ENCODE measurements at places on chromosomes 13 and 19.
A peak's percentile ranks its signal among the peaks of the same experiment; 100 is the strongest.

DNA sequence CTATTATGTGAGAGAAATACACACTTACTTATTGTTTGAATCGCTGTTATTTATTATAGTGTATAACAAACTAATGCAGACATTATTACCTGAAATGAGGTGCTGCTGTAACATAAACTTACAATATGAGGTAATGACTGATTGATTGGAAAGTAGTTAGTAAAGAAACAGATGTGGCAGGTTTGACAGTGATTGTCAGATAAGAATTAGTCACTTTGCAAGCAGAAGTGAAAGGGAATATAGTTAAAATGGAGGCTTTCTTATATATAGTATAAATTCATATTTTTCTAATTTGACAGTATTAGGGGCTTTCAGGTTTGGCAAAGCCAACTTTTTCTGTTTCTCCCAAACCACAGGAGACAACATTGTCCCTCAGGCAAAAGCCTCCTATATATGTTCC is 20.6 kb downstream of the MIR17HG start:
- no peak for DNase-seq

DNA sequence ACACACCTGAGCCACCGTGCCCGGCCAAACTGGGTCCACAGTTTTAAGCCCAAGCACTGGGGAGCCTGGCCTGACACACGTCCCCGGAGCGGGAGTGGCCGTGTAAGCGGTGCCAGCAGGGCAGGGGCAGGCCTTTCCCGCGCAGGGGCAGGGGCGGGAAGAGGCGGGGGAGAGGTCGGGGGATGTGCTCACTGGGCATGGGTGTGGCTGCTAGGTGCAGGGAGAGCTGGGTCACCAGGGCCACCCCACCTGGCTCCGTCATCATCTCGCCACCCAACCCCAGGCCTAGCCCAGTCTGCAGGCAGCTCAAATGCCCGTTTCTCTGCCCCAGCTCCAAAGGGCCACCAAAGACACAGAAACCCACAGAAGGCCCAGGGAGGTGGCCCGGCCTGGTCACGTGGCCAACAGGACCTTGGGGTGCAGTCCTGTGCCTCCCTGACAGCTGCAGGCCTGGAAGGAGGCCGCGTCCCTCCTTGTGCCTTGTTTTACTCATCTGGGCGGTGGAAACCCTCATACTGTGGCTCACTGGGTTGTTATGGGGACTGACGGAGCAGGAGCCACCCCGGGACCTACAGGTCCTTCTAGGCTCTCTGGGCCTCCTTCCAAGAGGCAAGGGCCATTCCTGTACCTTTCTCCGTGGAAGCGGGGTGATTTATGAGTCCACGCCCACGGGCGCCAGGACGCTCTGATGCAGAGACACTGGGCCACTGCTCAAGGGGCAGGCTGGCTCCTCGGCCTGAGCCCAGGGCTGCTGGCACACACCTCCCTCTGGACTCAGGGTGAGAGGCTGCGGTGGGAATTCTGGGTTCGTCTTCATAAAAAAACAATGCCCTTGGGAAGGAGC is 27.7 kb downstream of the MAP2K2 start:
- no peak for DNase-seq

GRCh38 chr13:51895906-51896888 is 34.4 kb downstream of the CCDC70 start:
- DNase-seq: peak; percentile 41

DNA sequence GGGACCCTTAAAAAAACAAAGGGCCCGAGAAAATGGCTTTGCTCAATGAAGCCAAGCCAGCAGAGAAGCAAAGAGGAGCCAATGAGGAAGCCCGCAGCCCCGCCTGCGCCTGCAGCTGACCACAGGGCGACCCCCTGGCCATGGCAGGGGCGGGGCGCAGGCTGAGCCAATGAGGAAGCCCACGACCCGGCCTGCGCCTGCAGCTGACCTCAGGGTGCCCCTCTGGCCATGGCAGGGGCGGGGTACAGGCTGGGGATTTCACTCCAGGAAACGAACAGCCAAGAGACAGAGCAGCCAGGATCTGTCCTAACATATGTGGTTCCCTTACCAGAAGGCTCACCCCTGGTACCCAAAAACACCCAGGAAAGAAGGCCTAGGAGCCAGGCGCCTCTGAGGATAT is 101.4 kb downstream of the STK24 start:
- DNase-seq: no peak

GRCh38 chr13:113962386-113962785 is 11.5 kb downstream of the C13orf46 start:
- DNase-seq: no peak
